ENCODE measurements at places on chromosomes 3 and 15. TPM values are rescaled to one million over a fixed set of nuclear protein-coding genes. Genes with fewer than 3 reads are reported as not detected.

Gene THSD4
- total RNA-seq, result 3.4 TPM

Gene CPEB1
- 2.7 TPM for total RNA-seq

Gene FBXW12
- total RNA-seq, result not detected

Gene ZPLD1
- not detected for total RNA-seq

Gene GOLGA6L7
- total RNA-seq, result not detected

Gene SV2B
- not detected for total RNA-seq

Gene CCDC51
- 25.8 TPM for total RNA-seq

DNA sequence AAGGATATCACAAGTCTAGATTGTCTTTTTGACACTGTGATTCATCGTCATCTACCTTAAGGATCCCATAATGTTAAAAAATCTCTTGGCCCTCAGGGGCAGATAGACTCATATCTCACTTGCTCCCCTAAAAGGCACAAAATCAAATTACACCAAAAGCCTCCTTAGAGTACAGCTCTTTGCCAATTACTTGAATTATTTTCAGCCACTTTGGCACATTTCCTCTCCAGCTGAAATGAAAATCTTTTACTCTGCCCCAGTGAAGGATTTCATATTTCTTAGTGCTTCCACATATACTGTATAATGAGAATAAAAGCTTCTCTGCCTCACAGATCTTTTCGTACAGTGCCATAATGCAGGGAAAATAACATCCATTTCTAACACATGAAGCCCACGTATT is 190.7 kb upstream of the GBE1 start:
- no peak for DNase-seq

- no peak for DNase-seq
These were observed 209.0 kb downstream of the SLCO3A1 start for GRCh38 chr15:92062505-92062904.

DNA sequence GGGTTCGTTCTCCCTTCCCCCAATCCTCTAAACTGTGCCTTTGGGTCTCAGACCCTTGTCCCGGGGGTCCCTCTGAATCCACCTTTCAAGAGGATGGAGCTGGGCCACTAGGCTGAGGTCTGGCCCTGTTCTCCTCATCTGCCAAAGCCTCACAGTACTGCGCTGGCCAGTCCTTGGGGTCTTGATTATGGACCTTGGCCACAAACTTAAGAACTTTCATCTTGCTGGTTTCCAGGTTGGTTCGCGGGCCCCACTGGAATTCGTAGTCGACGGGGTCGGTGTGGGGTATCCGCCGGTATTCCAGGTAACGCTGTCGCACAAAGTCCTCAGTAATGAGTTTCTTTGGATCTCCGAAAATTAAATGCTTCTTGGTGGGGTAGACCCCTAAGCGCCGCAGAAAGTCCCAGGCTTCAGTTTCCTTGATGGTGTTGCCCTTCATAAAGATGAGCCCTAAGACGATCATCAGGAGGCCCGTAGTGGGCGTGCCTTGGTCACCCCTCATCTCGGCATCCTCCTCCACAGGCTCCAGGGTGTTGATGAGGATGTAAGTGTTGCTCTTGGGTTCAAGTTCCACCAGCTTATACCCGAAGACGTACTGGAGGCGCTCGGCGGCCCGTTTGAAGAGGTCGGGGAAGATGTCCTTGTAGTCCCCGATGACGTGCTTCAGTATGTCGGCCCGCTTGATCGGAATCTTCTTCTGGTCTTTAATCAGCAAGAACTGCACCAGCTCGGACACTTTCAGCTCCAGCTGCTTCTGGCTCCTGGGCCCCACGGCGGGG is 727 bp downstream of the NSMCE3 start:
- DNase-seq, result no peak

- no peak for DNase-seq
These were observed 94.1 kb upstream of the GOLGA8J start for GRCh38 chr15:29988701-29989100.

DNA sequence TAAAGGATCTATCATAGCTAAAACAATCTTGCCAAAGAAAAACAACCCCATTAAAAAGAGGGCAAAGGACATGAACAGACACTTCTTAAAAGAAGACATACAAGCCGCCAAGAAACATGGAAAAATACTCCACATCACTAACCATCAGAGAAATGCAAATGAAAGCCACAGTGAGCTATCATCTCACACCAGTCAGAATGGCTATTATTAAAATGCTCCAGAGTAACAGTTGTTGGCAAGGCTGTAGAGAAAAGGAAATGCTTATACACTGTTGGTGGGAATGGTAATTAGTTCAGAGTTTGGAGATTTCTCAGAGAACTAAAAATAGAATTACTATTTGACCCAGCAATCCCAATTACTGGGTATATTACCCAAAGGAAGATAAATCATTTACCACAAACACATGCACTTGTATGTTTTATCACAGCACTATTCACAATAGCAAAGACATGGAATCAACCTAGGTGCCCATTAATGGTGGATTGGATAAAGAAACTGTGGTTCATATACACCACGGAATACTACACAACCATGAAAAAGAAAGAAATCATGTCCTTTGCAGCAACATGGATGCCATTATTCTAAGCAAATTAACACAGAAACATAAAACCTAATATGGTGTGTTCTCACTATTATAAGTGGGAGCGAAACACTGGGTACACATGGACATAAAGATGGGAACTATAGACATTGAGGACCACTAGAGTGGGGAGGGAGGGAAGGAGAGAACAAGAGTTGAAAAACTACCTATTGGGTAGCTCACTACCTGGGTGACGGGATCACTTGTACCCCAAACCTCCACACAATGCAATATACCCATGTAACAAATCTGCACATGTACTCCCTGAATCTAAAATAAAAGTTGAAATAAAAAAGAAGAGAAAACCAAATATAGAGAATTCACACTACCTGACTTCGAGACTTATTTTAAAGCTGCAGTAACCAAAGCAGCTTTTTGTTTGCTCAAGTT is 32.6 kb downstream of the ITGA11 start:
- DNase-seq, result no peak

GRCh38 chr3:143375698-143376097 is 256.1 kb downstream of the CHST2 start:
- DNase-seq, result no peak

DNA sequence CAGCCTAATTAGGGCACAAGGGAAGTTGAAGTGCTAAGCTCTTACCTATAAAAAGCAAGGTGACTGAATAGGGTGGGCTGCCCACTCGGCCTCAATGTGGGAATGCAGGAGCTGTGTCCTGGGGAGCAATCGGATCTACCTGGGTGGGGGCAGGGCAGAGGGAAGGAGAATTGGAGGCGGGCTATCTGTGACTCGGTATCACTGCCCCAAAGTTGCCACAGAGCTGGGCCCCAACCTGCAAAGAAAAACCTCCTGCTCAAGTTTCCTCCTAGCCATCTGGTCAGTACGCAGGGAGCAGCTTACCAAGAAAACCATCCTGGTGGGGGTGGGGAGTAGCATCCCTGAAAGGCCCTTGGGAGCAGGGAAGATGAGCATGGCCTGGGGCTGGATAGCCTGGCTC is 10.7 kb downstream of the CIB2 start:
- DNase-seq, result no peak

- peak; percentile 26 for DNase-seq
These were observed 6.1 kb downstream of the DNASE1L3 start for GRCh38 chr3:58204720-58205119.

DNA sequence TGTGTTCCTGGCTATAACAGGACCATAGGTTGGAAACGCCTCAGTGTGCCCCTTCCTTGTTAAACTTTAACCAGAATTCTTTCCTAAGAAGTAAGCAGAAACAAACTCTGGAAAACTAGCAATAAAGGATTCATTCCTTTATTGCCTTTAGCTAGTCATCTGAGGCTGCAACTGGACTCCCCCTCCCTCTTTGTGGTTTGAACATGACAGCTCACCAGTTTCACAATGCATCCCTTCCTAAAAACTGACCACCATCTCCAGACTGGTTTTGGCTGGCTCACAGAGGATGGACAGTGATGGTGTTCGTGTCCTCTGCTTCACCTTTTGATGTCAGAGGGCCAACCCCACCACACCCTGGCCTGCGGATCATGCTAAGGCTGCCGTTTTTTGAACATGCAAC is 27.9 kb upstream of the TGFBR2 start:
- no peak for DNase-seq

DNA sequence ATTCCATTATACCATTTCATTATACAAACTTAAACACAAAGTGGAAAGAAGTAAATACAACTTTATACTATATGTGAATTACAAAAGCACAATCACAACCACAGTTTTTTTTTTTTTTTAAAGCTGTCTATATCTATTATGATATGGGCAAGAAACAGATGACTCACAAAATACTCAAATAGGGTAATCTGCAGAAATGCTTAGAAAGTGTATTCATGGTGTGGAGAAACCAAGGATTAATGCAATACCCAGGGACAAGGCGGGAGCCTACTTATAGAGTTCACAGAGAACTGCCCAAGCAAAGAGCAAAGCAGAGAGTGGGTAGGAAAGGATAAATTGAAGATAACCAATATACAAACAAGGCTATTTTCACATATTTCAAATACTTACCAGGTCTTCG is 332.0 kb downstream of the FHIT start:
- DNase-seq, result no peak

GRCh38 chr15:68704496-68705021 is 116.1 kb downstream of the ANP32A start:
- DNase-seq, result no peak

DNA sequence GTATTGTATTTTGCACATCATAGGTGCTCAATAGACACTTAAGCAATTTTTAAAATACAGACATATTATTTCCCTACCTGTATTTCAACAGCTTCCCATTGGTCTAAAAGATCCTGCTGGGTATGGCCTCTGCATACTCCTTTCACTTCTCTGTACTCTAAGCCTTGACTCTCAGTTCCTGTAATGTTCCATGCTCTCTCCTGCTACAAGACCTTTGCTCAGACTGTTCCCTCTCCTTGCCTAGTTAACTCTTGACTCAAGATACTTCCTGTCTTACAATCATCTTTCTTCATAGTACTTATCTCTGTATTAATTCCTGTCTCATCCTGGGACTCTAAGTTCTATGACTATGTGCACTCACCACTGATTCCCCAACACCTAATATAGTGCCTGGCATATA is 1.7 kb downstream of the SCN11A start:
- no peak for DNase-seq

GRCh38 chr3:45163481-45163880 is 17.3 kb upstream of the CDCP1 start:
- no peak for DNase-seq

GRCh38 chr3:24863215-24863614 is 368.6 kb upstream of the THRB start:
- DNase-seq, result no peak

DNA sequence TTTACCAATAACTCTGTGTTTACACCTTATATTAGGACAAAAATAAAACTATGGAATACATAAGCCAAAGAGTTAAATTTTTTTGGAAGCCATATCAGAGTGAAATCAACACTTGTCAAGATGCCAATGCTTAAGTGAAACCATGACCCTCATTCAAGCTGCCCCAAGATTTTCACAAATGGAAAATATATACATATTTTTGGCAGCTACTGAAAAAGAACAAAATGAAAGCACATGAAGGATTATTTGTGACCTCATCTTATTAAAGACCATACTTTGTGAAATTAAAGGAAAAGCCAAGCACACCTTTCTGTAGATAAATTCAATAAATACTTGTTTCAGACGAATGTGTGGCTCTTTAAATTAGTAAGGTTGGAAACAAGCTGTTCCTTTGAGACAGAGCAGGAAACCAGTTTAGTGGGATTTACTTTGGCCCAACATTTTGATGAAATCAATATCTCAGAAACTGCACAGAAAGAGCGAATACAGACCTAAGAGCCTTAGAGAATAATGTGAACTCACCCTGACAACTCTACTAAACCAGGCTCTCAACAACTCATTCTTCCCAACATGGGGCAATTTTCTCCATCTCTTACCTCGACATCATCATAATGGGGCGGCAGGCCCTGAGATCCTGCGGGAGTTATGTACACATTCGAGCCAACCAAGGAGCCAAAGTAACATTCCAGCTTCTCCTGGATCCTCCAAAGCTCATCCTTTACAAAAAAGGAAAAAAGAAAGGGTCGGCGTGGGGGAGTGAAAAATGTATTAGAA is 11.1 kb downstream of the RIOX2 start:
- no peak for DNase-seq

DNA sequence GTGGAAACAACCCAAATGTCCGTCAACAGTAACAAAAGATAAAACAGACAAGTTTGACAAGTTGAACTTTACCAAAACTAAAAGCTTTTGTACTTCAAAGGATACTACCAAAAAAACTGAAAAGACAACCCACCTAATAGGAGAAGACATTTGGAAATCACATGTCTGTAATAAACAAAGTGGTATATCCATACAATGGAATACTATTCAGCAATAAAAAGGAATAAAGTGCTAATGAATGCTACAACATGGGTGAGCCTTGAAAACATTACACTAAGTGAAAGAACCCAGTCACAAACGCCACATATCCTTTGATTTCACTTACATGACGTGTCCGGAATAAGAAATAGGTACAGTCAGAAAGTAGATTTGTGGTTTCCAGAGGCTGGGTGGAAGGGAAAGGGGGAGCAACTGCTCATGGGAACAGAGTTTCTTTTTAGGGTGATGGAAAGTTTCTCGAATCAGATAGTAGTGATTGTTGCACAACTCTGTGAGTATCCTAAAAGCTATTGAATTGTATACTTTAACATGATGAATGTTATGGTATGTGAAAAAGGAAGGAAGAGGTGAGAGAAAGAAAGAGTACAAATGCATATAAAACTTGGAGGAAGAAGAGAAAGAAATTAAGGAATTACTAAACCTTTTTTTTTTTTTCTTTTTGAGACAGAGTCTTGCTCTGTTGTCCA is 72.7 kb upstream of the ABHD2 start:
- no peak for DNase-seq

DNA sequence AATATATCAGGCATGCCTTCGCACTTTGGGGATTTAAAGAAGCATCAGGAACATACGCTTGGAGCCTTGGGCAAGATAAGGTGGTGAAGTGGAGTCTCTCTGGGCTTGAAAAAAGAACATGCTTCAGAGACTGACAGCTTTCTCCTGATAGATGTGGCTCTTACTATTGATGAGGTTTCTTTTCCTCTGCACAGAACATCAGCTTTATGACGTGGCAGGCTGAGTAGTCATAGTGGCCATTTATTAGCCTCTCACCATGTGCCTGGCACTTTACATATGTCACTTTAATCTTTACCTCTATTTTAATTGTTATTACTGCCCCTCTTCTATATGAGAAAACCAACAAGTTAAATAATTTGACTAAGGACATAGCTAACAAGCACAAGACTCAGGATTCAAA is 19.0 kb upstream of the LRRC58 start:
- no peak for DNase-seq

Data from chondrocyte (in vitro differentiated cells).